HT-29 (cell line): ENCODE measurements at places on chromosomes 3 and 15.

GRCh38 chr3:3816034-3816433 lies 16.8 kb downstream of the LRRN1 start:
- no peak for DNase-seq

GRCh38 chr3:160355826-160356225 lies 43.2 kb downstream of the IFT80 start:
- DNase-seq, result no peak

DNA sequence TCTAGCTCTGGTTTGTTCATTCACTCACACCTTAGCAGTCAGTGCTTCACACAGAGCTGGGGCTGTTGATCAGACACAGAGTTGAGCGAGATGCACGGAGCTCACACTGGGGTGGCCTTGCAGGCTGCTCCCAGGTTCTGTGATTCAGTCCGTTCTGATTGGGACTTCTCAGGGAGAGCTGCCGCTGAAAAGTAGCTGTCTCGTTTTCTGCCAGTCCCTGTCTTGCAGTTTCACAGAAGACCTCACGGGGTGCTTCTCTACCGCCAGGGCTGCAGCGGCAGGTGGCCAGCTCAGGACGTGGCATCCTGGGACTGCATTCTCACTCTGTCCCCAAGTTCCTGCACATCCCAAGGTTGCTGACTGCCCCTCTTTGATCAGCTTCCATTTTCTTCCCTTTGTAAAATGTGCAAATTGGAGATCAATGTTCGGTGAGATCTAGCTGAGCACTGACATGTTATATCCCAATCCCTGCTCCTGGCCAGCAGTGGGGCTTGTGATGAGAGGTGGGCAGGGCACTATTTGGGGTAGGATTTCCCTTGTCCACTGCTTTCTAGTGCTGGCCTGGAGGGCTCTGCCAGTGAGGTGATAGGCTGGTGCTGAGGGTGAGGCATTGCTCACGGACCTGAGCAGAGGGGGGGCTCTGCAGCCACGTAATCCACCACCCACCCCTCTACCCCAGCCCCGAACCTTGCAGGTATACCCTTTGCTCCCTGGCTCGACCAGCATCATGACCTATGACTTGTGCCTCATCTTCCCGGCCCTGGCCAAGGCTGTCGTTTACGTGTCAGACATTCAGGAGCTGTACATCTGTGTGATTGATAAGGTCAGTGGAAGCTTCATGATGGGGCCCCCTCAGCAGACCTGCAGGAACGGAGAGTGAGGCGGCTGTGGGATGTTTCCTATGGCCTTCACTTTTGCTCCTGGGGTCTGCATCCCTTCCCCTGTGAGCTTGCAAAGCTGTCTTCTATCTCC lies 5.3 kb upstream of the TXNRD3 start:
- peak; percentile 53 for DNase-seq

GRCh38 chr15:39589193-39589814 lies 8.4 kb downstream of the THBS1 start:
- DNase-seq, result no peak

GRCh38 chr3:51975852-51976549 lies 1.1 kb downstream of the ABHD14A start:
- DNase-seq, result no peak

- no peak for DNase-seq
These were observed 66.7 kb upstream of the OCA2 start for GRCh38 chr15:28165791-28166190.

GRCh38 chr15:69537901-69538300 lies 85.3 kb downstream of the RPLP1 start:
- DNase-seq, result no peak

- DNase-seq, result peak; percentile 35
These were observed 31.4 kb downstream of the NPTN start for GRCh38 chr15:73601451-73602445.

GRCh38 chr3:115999001-115999585 lies 375.8 kb downstream of the GAP43 start:
- DNase-seq, result no peak

DNA sequence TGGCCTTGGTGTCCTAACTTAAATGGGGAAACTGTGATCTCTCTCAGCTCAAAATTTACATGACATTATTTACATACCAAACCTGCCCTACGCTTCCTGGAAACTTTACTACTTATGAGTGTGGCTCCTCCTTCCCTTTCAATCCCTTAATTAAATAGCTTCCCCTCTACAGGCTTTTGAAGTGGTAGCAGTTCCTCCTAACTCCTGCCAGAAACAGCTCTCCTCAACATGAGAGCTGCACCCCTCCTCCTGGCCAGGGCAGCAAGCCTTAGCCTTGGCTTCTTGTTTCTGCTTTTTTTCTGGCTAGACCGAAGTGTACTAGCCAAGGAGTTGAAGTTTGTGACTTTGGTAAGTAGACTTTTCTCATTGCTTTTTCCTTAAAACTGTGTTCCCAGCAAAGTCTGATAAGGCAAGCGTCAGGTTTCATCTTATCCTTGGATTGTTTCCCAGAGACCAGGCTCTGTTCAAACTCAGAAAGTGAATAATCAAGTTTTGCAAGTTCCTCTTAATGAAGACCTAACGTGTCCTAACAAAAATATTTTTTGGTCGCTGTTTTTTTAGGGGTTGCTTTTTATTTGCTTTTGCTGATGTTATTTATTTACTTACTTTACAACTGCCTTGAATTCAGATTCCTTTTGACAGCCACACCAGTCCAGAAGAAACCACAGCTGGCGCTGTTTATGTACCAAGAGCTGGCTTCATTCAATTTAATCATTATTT lies at the start of gene ACP3:
Gene ACP3 (plus strand): TSS at position 179 of the 720 bp plus-strand sequence. CDS start 50 bp downstream, at position 229.
- DNase-seq, result peak; percentile 82

DNA sequence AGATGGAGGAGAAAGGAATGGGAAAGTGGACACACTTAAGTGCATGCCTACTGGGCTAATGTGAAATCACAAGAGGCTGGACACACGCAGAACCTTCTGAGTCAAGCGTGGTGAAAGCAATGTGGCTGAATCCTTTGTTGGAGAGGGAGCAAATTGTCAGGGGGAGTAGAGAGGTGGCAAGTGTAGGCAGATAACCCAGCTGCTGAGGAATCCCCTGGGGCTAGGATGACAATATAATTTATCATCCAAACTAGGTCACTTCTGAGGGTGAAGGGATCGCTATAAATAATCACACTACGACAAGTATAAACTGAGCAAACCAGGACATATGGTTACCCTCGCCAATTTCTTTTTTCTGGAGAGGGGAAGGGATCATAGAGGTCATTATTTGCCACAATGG lies 28.7 kb downstream of the TAMM41 start:
- DNase-seq, result no peak

- peak; percentile 43 for DNase-seq
These were observed 414.6 kb upstream of the TBL1XR1 start for GRCh38 chr3:177611752-177612334.

- DNase-seq, result no peak
These were observed 46.2 kb downstream of the CHL1 start for GRCh38 chr3:242602-243355.

- DNase-seq, result peak; percentile 60
These were observed at the start of gene TMOD2 for GRCh38 chr15:51750792-51751696. TMOD2 (plus strand) TSS chr15:51751597; CDS start chr15:51766442, 14,845 bp downstream.

GRCh38 chr3:139654637-139655365 lies 23.0 kb downstream of the NMNAT3 start:
- DNase-seq, result peak; percentile 59

- peak; percentile 83 for DNase-seq
These were observed 142.6 kb downstream of the RPLP1 start for GRCh38 chr15:69595009-69595791.

DNA sequence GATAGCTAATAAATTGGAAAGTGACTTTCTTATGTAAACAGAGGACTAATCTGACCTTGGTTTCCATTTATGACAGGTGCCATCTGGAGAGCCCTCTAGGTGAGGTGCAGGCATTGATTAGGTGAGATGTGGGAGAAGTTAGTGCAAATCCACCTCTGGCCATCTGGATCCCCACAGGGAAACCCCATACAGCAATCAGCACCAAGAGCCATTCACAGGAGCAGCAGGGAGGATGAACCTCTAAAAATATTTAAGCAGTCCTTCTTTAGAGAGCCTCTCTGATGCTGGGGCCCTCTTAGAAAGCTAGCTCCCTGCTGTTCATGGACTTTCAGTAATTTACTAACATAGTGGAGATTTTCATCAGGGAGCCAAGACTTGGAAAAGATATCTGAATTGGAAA lies 69.3 kb downstream of the CLSTN2 start:
- no peak for DNase-seq

- no peak for DNase-seq
These were observed 116.7 kb downstream of the SERPINI1 start for GRCh38 chr3:167852216-167852615.

- DNase-seq, result no peak
These were observed 459.3 kb upstream of the SGO1 start for GRCh38 chr3:20645340-20645739.

DNA sequence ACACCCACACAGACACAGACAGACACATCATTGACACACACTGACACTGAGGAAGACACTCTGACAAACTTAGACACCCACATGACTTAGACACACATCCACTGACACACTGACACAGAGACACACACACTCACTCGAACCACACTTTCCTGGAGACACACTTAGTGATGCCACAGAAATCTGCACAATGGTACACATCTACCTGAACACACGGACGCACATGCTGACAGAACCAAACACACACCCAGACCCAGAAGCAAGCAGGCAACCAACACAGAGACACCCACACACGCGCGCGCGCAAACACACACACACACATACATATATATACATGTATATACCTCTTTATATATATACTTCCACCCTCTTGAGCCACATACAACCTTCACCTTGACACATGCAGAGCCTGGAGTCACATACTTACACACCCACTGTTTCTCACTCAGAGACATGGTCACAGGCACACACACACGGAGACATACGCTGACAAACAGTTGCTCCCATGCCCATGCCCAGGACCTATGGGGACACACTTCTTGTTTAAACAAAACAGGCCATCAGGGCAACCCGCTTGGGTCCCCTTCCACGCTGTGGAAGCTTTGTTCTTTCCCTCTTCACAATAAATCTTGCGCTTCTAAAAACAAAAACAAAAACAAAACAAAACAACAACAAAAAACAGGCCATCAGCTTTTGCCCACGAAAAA lies 913 bp upstream of the SCN5A start:
- no peak for DNase-seq

DNA sequence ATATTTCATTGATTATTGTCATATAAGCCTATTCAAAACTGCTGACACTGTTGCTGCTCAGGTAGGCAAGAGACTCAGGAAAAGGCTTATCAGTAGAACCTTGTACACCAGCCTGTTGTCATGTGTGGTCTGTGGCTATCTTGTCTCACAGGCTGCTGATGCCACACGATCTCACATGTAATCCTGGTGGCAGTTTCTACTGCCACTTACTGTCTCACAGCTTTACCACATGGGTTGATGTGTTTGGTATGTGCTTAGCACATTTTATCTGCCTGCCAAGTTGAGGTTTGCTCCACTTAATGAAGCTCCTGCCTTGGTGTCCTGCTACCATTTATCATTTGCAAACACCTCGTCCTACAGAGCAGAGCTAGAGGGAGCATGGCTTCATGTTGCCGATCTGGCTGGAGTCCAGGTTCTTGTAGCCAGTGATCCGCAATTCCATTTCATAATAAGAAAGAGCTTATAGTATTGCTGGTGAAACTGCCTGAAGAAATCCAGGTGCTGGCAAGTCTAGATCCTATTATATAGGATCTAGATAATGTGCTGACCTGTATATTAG lies 637.9 kb downstream of the NLGN1 start:
- no peak for DNase-seq

DNA sequence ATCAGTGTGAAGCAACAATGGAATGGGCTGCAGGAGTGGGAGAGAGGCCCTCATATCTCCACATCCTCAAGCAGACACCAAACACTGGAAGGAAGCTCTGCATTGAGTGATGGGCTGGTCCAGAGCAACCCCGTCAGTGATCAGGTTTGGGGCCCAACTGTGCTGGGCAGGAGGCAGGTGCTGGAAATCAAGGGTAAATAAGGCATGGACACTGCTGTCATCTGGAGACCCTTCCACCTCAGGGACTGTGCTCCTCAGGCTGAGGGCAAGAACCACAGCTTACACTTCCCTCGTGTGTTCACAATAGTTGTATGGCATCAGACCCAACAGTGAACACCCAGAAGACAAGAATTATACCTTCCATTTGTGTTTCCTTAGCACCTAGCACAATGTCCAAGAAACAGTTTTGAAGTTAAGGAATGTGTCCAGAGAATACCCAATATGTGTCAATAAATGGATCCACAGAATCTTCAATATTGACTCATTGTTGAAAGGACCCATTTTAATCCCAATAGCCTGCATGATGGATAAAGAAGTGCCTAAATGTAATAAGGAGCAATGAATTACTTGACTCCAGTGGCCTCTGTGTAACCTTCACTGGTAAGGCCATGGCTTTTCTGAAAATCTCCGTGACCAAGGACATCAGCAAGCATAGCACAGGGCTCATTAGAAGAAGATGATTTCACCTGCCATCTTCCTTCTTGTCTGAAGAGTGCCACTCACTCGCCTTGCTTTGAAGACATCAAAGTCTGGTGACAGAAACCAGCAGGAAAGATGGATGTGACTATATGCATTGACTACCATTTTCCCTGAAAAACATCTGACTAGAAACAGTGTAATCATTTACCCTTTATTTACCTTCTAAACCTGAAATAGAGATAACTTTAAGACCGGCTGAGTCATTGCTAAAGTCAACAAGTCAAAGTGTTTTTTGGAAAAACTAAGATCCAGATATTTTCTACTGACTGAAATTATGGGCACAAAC lies 7.0 kb upstream of the AHSG start:
- peak; percentile 35 for DNase-seq

DNA sequence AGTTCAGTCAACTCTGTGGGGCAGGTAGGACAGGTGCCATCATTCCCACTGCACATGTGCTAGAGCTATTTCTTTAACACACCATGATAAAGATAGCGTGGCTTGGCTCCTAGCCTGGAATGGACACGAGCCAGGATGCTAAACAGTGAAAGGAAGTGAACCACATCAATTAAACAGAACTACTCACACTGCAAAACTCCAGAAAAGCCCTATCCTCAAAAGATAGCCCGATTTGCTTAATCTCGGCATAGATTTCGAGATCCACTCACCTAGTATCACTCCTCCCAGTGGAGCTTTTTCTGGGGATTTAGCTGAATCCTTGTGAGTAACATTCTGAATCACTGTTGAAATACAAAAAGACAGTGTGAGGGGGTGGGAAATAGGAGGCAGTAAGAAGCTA lies 118.0 kb downstream of the ABI3BP start:
- peak; percentile 18 for DNase-seq

- DNase-seq, result no peak
These were observed 31.0 kb upstream of the PDE8A start for GRCh38 chr15:84950570-84951111.

- DNase-seq, result no peak
These were observed 23.0 kb downstream of the CACNA2D2 start for GRCh38 chr3:50480471-50480870.

GRCh38 chr3:16670191-16670590 lies 65.0 kb upstream of the DAZL start:
- DNase-seq, result no peak

GRCh38 chr15:77507143-77507897 lies 86.6 kb downstream of the HMG20A start:
- peak; percentile 92 for DNase-seq

GRCh38 chr3:66488492-66488891 lies 12.3 kb downstream of the LRIG1 start:
- no peak for DNase-seq

- no peak for DNase-seq
These were observed 57.5 kb downstream of the CPN2 start for GRCh38 chr3:194293546-194294198.

GRCh38 chr15:58039079-58040035 lies 26.2 kb downstream of the ALDH1A2 start:
- DNase-seq, result peak; percentile 36
